ENCODE measurements at places on chromosomes 11 and 22.

- DNase-seq: no peak
These were observed 50.8 kb downstream of the FBLN1 start for GRCh38 chr22:45553351-45554039.

- DNase-seq: no peak
These were observed 6.2 kb downstream of the PCSK7 start for GRCh38 chr11:117225553-117226170.

DNA sequence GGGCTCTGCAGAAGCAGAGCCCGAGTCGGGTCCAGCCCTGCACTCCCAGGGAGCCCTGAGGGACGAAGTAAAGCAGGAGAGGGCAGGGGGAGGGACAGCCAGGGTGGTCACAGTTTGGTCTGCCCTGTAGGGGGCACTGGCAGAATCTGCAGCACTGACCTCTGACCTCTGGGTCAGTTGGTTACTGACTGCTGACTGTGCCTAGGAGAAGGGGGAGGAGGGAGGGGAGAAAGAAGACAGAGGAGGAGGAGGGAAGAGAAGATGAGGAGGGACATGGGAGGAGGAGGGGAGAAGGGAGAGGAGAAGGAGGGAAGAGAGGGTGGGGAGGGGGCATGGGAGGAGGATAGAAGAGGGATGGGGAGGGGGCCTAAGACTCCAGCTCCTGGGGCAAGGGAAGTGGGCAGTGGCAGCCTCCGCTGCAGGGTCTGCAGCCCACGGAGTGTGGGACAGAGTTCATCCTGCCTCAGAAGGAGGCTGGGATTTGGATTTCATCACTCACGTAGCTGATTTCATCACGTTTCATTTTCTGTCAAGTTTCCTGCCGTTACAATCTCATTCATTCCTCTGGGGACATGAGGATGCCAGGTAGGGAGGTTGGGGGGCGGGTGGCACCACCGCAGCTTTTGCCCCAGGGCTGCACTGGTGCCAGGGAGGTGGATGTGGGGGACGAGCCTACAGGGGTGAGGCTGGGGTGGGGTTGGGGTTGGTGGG, 55.2 kb downstream of the FLRT1 start:
- DNase-seq: no peak

DNA sequence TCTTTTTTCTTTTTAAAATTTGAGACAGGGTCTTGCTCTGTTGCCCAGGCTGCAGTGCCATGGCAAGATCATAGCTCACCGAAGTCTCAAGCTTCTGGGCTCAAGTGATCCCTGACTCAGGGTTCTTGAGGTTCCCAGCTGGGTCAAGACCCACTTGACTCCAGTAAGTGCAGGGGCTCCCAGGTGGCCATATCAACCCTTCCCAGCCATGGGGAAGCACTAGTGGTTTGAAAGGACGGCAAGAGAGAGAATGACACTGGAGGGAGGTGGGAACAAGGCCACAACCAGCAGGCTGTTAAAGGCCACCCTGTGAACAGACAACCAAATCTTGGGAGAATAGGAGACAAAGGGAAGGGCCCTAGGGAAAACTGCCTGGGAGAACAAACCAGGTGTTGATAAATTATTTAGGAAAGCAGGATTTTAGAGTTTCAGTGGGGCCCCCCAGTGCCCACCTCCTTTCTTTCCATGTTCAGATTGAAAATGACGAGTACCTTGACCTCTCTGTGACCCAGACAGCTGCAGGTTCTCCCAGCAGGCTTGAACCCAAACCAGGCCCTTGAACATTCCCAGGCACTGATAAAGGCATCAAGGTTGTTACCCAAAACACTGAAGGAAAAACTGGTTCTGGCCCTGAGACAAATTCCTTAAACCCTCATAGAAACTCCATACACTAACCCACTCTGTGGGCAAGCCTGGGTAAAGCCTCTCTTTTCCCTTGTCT, 28.8 kb downstream of the KLHL22 start:
- DNase-seq: no peak

DNA sequence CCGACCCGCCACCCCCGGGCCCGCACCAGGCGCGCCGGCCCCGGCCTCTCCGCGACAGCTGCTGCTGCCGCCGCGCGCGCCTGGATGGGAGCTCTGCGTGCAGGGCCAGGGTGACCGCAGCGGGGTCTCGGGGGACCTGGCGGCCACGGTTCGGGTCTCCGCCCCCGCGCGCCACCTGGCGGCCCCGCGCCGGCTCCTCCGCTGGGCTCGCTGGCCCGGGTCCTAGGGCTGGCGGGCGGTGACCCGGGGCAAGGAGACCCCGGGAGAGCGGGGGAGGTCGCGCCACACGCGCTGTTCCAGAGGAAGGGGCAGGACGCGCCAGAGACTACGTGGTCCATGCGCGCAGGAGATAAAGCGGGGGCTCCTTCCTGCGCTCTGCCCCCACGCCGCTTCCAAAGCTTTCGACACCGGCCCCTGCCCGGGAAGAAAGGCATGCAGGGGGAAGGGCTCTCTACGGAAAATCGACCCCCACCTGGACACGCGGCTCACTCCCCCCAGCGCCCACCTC, 562 bp downstream of the SHANK2 start:
- DNase-seq: no peak

DNA sequence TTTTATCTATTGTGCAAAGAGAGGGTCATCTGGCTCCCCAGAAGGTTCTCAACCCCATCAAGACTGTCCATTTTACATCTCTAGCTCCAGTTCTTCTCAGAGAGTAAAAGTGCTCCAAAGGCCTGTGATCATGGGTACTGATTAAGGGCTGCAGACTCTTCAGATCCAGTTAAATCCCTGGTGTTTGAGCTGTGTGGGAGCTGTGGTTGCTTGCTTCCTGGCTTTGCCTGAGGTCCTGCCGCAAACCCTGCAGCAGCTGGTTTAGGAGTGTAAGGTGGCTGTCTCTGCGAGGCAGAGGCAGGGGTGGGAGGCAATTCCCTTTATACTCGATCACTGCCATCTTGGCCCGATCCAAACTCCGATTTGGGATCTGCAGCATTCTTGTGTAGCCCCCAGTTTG, 1.2 kb downstream of the MRPL17 start:
- DNase-seq: no peak

DNA sequence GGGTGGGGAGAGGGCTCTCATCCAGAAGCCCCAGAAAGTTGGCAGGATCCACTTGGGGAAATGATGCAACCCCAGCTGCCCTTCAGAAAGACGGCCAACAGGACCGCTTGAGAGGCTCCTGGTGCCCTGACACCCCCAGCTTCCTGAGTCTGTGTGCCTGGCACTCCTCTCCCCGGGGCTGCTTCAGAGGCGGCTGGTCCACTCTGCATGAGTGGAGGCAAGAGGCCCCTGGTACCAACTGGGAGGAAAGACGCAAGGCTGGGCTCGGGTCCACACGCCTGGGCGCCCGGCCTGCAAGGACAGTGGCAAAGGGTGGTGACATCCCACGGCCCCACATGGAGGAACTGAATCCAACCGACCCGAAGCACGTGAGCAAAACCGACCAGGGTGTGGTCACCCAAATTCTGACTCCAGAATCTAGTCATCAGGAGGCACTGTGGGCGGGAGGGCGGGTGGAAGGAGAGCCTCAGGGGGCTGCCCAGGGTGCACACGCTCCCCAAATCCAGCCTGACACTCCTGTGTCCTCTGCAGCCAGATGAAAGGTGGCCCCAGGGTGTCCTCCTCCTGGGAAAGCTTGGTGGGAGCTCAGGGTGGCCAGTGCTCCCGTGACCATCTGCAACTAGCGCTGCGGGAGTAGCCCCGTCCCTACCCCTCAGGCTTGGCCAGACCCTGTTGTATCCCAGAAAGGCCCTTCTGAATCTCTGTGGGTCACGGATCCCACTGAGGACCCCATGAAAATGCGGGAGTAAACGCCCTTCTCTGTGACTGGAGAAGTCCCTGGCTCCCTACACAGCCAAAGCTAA, 3.7 kb downstream of the RNH1 start:
- DNase-seq: no peak

GRCh38 chr11:128239306-128239705, 348.1 kb downstream of the ETS1 start:
- no peak for DNase-seq

DNA sequence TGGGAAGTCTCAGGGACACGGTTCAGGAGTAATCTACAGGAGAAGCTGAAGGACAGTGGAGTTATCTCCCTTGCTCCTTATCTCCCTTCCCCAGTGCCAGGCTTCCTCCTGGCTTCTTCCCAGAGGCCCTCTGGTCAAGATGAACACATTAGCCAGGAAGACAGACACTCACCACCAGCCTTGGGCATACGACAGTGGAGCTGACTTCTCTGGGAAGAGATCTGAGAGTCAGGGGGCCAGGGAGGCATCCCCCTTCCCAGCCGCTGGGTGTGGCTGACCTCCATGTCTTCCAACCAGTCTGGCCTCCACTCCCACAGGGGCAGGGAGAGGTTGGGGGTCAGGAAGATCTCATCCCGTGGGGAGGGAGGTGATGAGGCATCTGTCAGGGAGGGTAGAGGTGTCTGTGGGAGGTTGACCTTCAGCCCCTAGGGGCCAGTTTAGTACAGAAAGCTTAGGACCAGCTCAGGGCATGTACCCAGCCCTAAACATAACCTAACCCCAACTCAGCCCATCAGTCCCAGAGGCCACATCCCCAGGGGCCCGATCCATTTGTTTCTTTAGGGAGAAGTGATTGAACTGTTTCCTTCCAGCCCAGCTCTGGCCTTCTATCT, 12.7 kb downstream of the ROBO4 start:
- DNase-seq: no peak

DNA sequence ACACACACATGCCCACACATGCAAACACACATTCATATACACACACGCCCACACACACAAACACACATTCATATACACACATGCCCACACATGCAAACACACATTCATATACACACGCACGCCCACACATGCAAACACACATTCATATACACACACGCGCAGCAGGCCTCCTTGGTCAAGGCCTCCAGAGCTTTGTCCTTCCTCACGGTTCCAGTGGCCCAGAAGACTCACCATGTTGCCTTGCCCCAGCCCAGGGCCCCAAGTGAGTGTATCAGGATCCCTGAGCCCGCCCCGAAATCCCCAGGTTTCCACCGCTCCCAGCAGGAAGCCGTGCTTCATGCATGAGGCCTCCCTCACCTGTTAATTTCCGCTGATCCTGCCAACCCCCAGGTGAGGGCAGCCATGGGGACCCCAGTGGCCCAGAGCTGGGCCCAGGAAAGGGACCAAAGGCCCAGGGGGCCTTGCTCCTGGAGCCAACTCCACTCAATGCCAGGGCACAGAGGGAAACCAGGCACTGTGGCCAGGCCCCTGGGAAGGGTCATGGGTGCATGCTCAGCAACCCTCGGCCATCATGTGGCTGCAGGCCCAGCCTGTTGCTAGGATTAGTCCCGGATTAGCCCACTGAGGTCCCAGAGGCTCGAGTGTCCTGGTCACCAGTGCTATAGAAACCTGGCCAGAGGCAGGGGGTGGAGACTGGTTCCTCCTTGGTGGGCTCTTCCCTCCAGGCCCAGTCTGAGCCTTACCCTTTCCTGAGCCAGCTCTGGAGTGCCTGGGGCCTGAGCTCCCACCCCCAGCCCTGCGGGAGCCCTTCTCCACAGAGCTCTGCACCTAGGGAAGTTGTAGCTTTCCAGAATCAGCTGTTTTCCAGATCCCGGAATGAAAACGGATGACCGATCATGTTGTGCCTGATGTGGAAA, 34.4 kb downstream of the IGF2 start:
- no peak for DNase-seq

DNA sequence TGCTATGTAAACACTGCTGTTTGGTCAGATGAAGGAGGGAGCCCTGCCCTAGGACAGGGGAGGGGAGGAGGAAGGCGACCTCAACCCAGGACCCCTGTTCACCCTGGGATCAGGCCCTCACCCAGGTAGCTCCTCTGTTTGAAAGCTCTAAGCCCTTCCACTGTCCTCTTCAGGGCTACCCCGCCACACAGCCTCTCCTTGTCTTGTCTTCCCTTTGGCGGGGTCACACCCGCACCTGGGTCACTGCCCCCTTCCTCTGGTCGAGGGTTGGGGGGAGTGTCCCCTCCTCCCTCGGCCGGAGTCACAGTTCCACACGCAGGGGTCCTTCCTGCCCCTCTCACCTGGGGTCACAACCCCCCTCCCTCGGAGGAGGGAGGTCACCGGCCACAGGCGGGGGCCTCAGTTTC, 463 bp upstream of the PTPMT1 start:
- no peak for DNase-seq

DNA sequence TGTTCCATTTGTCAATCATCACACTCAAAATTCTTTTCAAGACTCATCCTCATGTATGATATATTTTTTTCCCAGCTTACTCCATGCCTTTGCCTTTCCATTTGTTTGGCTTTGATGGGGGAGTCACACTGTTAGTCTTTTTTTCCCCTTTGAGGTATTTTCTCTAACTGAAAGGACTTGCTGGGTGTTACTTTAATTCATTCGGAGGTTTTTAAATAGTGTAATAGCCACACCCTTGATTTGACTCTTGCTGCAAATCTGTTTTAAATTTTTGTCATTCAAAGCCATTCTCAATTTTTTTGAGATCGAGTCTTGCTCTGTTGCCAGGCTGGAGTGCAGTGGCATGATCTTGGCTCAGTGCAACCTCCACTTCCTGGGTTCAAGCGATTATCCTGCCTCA, 84.1 kb downstream of the C11orf87 start:
- DNase-seq: no peak

DNA sequence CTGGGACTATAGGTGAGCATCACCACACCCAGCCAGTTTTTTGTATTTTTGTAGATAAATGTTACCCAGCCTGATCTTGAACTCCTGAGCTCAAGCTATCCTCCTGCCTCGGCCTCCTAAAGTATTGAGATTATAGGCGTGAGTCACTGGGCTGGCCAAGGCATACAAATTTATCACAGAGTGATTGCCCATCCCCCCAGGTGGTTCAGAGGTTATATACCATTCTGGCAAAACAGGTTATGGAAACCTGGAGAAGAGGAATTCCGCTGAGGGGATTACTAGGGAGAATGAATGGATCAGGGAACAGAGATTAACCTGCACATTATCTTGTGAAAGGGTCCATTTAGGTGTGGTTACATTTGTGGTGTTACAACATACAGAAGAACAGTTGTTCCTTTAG, 8.1 kb downstream of the ATG13 start:
- no peak for DNase-seq

DNA sequence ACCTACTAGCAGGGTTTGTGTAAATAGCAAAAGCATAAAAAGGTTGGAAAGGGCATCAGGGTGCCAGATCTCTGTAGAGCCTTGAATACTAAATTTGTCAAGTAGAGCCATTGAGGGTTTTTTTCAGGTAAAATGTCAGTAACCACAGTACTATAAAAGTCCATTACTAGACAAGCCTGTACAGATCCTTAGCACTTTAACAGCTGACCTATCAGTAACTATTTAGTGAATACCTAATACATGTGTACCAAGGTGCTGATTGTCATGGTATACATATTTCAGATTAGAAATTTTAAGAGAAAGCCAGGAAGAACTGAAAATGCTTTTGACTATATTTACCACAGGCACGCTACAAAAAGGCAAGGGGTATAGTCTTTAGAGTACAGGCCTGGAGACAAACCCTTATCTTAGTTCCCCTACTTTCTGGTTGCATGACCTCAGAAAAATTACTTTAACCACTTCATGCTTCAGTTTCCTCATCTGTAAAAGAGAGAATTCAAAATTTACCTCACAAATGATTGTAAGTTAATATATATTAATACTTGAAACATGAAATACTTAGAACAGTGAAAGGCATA, 57.9 kb downstream of the RAB38 start:
- DNase-seq: no peak

GRCh38 chr11:36591433-36591832, 2.9 kb upstream of the IFTAP start:
- DNase-seq: no peak

- DNase-seq: no peak
These were observed 2.8 kb downstream of the TMEM121B start for GRCh38 chr22:17118342-17118741.

GRCh38 chr11:86278226-86278625, 23.8 kb upstream of the HIKESHI start:
- DNase-seq: no peak
